ENCODE measurements at places on chromosomes 6 and 20.

- DNase-seq: no peak
Measured at GRCh38 chr6:11094411-11094851, 797 bp downstream of the SMIM13 start.

GRCh38 chr6:1381481-1382330, 7.7 kb upstream of the FOXF2 start:
- DNase-seq: peak; percentile 53

- DNase-seq: no peak
Measured at GRCh38 chr20:46411637-46412036, 5.2 kb upstream of the ELMO2 start.

DNA sequence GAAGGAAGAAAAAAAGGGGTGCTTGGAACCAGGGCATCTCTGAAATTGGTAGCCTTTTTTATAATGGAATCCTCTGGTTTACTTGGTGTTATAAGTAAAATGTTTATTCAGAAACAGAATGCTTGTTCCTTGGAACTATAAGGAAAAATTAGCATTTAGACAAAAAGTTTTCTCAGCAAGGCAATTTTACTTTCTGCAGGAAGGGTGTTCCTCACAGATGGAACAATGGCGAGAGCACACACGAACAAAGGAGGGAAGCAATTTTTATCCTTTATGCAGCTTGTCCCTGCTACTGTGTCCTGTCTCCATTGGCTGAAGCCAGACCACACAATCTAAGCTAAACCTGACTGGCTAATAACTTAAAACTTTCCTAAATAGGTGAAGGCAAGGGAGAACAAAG, 22.7 kb upstream of the FANCE start:
- no peak for DNase-seq

GRCh38 chr6:167782698-167783517, 43.8 kb upstream of the AFDN start:
- no peak for DNase-seq

DNA sequence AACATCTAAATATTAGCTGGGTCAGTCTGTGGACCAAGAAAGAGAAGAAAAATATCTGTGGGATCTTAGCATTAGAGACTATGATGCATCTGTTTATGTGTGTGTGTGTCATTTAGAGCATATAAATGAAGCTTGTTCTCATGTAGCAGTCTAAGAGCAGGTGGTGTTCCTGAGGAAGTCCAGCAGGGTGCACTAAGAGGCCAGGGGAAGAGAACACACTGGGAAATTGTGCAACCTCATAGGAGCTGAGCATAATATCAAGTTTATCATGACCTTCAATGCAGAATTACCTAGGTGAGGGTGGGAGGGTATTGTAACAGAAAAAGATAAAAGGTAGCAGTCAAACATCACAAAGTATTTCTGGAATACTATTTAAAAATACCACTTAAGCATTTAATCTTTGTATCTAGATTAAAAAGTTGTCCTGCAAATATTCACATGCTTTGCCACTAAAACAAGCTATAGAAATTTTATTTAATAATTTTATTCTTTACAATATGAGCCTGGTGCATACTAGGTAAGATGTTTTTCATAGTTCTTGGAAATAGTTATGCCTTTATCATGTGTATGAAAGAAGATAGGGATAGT, 80.5 kb downstream of the SMPDL3A start:
- no peak for DNase-seq

GRCh38 chr6:118865100-118865391, 28.9 kb upstream of the ASF1A start:
- DNase-seq: no peak

- no peak for DNase-seq
Measured at GRCh38 chr6:34381081-34381480, 11.4 kb downstream of the NUDT3 start.

GRCh38 chr6:3912361-3913076, 63.3 kb downstream of the FAM50B start:
- DNase-seq: no peak

DNA sequence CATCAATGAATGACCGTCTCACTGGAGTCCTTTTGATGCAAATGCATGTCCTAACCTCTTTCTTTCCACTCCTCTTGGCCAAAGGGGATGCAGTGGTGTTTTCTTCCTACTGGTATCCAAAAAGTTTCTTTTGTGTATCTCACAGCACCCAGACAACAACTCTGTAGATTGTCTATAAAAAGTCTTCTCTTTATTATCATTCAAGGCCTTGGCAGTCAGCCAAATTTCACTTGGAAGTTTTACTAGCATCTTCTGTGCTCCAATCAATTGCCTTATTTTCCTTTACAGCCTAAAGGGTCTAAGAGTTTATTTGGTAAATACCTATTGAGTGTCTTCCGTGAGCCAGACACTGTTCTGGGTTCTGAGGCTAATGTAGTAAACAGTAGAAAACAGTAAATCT, 150.2 kb upstream of the RNF217 start:
- DNase-seq: no peak

GRCh38 chr6:47276377-47276776, 33.3 kb downstream of the TNFRSF21 start:
- DNase-seq: no peak

GRCh38 chr20:56117350-56117749, 112.0 kb upstream of the CBLN4 start:
- no peak for DNase-seq

DNA sequence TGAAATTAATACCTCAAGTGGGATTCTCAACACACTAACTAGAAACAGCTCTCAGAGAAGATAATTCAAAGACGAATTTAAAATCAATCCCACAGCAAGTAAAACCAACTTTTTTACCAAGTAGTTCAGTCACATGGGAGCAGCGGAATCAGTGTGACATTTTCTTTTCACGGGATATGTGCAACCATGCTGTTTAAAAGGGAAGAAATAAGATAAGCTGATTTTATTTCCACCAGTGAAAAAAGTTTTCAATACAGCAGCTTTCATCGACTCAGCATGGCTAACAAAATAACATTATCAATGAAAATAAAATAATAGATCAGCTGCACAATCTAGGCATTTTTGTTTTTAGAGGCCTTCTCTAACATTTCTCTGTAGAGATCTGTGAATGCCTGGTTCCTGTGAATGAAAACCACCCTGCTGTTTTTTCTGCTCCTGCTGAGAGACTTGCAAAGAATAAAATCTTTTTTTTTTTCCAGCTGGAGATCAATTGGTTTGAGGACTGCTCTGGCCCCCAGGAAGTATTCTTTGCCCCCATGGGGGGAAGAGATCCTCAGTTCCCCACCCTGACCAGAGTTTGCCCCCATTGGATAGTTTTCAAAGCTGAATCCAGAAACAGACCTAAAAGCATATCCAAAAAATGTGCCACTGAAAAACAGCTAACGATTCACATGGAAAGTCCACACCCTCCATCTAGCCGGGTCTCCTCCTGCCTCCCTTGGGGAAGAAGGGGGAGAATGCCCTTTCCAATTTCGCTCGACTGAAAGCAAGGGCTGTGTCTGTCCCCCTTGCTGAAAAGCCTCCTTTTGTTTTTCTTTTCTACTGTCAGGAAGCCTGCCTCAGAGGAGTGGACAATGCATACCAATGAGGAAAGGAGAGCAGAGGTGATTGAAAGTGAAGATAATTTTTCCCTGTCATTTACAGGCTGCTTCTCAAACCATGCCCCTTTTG, 317.6 kb downstream of the PRKN start:
- DNase-seq: no peak

- DNase-seq: no peak
Measured at GRCh38 chr6:21922086-21922485, 328.5 kb downstream of the SOX4 start.

- DNase-seq: no peak
Measured at GRCh38 chr6:126069449-126069848, 83.1 kb downstream of the TRMT11 start.

- DNase-seq: no peak
Measured at GRCh38 chr20:34165018-34165619, 53.1 kb upstream of the EIF2S2 start.

DNA sequence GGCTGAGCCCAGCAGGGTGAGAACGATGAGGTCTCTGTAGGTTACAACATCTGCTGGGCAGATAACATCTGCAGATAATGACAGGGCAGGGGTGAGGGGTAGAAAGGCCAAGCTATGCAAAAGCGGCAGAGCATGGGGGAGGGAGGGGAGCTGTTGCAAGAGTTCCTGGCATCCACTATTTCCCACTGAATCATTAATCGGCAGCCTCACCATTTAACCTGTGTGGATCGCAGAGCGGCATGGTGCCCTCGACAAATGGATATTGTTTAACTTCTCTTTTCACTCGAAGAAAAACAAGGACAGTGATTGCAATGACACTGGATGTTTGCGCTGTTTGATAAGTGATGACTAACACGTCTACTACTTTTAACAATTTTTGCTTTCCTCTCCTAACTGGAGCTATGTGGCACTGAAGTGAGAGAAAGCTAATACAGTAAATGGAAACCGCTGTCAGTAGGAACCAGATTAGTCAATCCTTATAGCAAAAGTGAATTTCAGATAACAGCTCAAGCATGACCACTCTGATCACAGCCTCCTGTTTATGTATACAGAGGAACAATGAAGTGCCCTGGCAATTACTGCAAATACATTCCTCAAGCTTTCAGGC, 381.5 kb downstream of the TFAP2A start:
- DNase-seq: no peak

DNA sequence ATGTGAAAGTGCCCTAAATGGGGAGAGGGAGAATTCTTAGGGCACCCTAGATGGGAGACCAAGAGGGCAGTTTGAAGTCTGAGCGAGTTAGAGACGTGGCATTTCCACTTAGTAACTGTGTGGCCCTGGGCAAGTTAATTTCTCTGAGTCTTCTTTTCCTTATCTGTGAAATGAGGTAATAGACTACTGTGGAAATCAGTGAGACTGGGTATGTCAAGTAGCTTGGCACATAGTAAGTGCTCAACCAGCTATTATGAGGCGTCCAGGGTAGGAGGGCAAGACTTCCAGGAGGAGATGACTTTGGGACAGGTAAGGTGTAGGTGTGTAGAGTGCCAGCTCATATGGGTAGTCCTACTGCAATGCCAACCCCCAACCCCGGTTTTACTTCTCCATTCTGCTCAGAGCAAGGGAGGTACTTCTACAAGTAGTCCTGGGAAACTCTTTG, 770 bp downstream of the KIF3B start:
- no peak for DNase-seq

DNA sequence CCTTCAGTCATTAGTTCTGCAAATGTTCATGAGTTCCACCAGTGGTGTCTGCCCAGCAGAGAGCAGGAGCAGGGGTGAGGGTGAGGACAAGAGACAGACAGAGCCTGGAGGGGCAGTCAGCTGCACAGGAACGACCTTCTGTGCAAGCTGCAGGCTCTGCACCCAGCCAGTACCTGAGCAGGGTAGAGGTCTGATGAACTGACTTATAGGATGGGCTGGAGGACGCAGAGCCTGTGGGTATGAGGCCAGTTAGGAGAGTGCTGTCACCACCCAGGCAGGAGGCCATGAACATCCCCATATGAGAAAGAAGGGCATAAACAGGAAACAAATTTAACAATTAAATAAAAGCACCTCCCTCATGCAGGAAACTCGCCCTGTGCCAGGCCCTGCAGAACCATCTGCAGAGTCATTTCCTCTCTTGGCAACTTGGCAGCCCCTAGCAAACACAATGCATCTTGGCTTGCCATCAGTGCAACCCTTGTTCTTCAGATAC, 17.9 kb downstream of the C6orf15 start:
- DNase-seq: peak; percentile 74

GRCh38 chr6:80625405-80625804, 518.9 kb downstream of the BCKDHB start:
- no peak for DNase-seq

GRCh38 chr6:11750682-11751081, 27.9 kb downstream of the ADTRP start:
- DNase-seq: no peak

DNA sequence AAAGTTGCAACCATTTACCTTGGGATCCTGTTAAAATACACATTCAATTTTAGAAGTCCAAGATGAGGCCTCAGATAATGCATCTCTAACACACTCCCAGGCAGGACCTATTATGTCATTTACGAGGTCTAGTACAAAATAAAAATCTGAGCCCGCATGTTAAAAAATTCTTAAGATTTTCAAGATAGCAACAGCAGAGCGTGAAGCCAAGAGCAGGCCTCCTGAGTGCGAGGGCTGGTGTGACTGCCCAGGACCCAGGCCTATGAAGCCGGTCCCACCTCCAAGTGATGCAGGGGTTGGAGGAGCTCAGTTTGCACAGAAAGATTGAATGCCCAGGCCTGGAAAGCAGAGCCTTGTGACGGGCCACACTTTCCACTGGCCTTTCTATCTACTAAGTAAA, 211.1 kb upstream of the KCNQ5 start:
- DNase-seq: no peak

GRCh38 chr20:7094438-7094997, 327.0 kb downstream of the BMP2 start:
- no peak for DNase-seq

DNA sequence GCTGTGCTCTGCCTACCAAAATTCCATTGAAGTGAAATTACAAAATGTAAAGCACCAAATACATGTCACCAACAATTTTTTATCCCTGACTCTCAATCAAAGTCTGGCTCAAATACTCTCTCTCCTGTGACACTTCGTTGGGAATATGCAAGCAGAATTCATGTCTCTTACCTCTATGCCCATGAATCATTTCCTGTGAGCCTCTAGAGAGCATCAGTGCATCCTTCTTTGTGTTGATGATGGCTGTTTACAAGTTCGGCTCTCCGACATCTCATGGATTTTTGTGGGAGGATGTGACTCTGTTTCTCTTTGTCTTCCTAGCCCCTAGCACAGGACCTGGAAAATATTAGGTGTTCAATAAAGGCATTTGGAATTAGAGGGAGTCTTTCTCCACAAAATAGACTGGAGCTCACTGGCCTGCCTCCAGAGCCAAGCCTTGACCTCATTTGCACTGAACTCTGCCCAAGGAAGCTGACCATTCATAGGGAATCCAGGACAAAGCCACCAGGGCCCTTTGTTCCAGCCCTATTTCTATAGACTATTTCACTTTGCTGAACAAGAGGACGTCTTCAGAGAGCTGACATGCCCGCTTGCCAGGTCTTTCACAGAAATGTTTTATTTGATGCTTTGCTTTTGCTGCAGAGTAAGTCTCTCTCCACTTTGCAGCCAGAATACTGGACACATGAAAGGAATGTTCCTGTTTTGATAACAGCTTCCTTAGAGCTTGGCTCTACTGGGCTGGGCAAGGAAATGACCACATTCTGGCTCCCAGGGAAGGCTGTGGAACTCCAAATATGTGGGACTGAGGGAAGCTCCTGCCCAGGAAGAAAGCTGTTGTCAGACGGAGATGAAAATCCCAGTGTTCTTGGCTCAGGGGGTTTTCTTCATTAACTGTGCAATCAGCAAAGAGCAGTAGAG, 194.5 kb upstream of the CDYL start:
- no peak for DNase-seq

GRCh38 chr6:33116841-33117711, 41.3 kb downstream of the HLA-DPB1 start:
- no peak for DNase-seq

DNA sequence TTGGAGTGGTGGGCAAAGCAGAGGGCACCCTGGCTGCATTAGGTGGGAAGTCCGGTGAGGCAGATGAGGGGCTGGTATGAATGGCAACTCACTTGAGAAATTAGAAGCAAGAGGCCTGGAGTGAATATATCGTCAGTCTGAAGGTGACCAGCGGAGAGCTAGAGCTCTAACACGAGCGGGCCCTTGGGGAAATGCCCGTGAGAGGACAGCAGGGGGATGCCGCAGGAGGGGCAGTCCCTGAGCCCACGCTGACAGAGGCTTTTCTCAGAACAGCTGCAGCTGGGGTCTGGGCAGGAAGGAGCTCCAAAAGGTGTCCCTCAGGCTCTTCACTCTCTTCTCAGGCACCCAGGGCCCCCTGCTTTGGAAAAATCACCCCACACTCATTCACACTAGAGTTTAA, 32.0 kb upstream of the CD93 start:
- no peak for DNase-seq

GRCh38 chr6:159065759-159066329, 21.1 kb upstream of the TAGAP start:
- DNase-seq: no peak

All from CD4-positive, alpha-beta T cell (primary cell).